Fibroblast of skin of back (primary cell): ENCODE measurements at places on chromosomes 2 and 18.
A peak's percentile ranks its signal among the peaks of the same experiment; 100 is the strongest.

DNA sequence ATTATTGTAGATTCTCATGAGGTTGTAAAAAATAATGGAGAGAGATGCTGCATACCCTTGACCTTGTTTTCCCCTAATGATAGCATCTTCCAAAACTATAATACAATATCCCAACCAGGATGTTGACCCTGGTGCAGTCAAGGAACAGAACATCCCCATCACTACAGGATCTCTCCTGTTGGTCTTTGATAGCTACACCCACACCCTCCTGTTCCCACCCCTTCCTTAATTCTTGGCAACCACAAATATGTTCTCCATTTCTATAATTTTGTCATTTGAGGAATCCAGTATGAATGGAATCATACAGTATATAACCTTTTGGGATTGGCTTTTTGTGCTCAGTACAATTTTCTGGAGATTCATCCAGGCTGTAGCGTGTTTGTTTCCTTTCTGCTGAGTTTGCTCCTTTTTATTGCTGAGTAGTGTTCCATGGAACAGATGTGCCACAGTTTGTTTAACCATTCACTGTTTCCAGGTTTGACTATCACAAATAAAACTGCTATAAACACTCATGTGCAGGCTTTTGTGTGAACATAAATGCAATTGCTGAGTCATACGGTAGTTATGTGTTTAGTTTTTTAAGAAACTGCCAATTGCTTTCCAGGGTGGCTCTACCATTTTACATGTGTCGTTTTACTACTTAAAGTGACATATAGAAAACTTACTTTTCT lies 22.2 kb downstream of the MCFD2 start:
- peak; percentile 62 for DNase-seq

GRCh38 chr18:24964216-24964615 lies 387.8 kb downstream of the ZNF521 start:
- no peak for DNase-seq

GRCh38 chr2:652881-653480 lies 24.2 kb downstream of the TMEM18 start:
- no peak for DNase-seq

- no peak for DNase-seq
These were observed 15.2 kb downstream of the AFG3L2 start for GRCh38 chr18:12361770-12362378.

- no peak for DNase-seq
These were observed 6.7 kb downstream of the WDR43 start for GRCh38 chr2:28901202-28901601.

- no peak for DNase-seq
These were observed 22.3 kb downstream of the CELF4 start for GRCh38 chr18:37543321-37543720.

GRCh38 chr2:142650601-142651000 lies 226.9 kb upstream of the KYNU start:
- no peak for DNase-seq

GRCh38 chr2:68487773-68488355 lies 20.5 kb downstream of the APLF start:
- DNase-seq = peak; percentile 33

DNA sequence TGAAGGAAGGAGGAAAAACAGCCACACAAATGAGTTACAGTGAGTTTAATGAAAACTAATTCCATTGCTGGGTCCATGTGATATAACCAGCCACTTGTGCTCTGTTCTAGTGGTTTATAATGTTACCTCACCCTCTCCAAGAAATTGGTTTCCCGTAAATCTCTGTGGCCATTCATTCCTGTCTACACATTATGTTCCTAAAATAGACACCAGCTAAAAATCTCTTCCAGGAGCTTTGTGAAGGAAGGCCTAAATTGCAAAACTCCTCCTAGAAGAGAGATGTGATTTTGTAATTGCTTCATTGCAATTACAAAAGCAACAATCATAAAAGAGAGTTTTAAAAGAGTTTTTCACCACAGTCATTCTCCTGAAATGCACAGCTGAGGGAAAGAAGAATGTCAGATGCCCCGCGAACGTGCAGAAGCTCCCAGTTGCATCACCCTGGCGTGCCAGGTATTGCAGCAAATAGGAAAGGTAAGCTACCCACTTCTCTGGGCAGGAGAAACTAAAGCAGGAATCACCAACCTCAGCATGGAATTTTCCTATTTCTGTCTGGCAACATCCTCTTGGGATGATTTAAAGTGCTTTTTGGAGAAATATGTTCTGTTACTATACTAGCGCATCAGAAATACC lies 1.7 kb downstream of the SCN1A start:
- no peak for DNase-seq

- peak; percentile 68 for DNase-seq
These were observed at the start of gene KIF3C for GRCh38 chr2:25982273-25982967. Gene KIF3C, minus strand, starts transcription at chr2:25982497. Its CDS starts 580 bp downstream, at chr2:25981917.

DNA sequence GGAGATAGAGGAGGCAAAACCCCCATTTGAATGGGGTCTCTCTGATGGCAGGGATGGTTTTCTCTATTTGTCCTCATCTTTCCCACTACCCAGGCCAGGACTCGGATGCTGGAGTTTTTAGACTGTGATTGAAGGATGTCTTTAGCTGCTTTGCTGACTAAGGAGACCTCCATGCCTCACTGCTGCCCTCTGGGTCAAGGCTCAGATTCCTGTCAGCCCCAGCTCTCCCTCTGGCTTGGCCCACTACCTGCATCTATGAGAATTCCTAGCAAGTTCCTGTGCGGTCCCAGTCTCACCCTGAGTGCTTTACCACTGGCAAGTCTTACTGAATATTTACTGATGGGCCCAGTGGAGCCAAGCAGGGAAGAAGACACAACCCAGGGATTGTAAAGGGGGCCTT lies 184.0 kb downstream of the CELF4 start:
- no peak for DNase-seq
